ENCODE measurements at places on chromosomes 3 and 15.

DNA sequence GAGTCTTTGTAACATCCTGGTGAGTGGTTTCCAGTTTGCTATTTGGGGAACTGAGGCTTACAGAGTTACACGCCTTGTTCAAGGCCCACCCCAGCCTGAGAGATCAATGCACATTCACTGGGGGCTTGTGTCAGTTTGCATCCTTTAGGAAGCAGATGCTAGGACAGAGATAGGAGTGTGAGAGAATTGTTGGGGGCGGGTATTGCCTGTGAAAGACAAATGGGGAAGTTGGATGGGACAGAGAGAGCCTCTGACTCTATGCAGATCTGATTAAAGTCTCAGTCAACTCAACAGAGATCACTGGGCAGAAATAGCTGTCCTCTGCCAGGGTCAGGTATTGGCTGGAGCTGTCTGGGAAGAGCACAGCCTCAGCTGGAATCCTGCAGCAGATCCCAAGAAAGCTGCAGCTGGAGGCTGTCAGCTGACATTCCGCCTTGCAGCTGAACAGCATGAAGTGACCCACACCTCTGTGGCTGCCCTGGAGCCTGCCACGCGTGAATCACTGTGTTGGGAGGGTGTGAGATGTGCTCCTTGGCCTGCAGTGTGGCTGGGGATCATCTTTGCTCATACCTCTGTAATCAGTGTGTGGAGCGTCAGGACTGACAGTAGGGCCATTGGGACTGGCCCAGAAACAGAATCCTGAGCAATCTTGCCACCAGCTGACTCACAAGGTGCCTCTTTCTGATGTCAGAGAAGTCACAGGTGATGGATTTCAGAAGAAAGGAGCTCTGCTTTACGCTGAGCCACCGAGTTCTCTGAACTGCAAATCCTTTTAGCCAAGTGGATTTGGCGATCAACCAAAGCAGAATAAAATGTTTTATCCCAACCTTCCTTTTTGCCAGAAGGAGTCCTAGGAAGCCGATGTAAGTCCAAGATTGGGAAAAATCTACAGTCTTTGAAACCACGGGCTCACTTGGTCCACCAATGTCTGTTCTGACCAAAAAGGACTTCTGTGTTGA is 284.1 kb upstream of the LRRFIP2 start:
- no peak for DNase-seq

DNA sequence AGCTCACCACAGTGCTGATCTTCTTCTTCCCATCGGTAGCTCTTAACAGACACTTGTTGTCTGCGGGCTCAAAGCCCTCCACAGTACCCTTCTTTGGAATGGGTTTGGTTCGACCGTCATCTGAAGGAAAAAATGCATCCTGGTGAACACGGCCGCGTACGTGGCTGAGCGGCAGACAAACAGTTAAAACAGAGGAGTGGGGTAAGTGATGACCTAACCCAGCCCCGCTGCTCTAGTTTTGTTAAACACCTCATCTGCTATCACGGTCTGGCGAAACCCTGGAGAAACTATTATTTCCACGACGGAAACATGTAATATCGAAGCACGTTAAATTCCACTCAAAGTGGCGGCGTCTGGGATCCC is 725 bp downstream of the SRP14 start:
- DNase-seq = no peak

GRCh38 chr15:71600237-71600636 is 210.1 kb upstream of the NR2E3 start:
- DNase-seq = no peak

- no peak for DNase-seq
These were observed 640 bp downstream of the POPDC2 start for GRCh38 chr3:119659606-119660291.

All from NCI-H2227 treated with DMSO at 0.1 percent for 48 hours (cell line).